ENCODE measurements at places on chromosomes 7 and 10.

GRCh38 chr7:42192066-42192465 is 44.9 kb downstream of the GLI3 start:
- DNase-seq: no peak

DNA sequence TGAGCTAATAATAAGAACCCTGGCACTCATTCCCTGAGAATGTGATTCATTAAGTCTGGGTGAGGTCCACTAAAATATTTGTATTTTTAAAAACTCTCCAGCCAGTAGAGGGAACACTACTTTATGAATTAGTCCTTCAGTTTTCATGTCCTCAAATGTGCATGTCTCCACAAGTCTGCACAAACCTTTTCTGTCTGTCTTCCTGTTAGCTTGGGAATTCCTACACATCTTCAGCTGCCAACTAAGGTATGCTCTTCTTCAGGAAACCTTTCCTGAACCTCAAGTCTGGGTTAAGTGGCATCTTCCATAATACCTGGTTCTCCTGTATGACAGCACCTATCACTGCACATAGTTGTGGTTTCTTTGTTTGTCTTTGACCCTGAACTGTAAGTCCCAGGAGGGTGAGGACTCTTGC is 119.6 kb upstream of the MKX start:
- no peak for DNase-seq

- DNase-seq: no peak
These were observed 36.1 kb downstream of the PPP1R3C start for GRCh38 chr10:91596825-91597196.

DNA sequence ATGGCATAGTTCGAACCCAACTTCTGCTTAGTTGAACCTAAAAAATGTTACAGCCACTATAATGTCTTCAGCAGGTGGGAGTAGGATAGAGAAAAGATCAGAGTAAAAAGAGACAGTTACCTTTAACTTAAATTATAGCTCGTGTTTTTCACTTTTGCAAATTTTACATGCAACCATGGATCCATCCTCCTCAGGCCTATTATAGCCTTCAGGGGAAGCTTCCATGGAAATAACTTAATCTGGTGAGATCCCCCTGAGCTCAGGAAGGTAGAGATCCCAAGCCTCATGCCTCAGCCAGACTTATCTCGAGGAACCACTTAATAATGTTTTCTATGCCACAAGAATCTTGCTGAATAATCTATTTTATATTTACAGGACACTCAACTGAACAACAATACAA is 159.4 kb upstream of the FAM3C start:
- DNase-seq: no peak

GRCh38 chr10:4151466-4151865 is 366.5 kb upstream of the KLF6 start:
- no peak for DNase-seq

- no peak for DNase-seq
These were observed 177.1 kb upstream of the SVIL start for GRCh38 chr10:29811751-29812427.

GRCh38 chr7:17985473-17986239 is 42.0 kb downstream of the PRPS1L1 start:
- DNase-seq: no peak

DNA sequence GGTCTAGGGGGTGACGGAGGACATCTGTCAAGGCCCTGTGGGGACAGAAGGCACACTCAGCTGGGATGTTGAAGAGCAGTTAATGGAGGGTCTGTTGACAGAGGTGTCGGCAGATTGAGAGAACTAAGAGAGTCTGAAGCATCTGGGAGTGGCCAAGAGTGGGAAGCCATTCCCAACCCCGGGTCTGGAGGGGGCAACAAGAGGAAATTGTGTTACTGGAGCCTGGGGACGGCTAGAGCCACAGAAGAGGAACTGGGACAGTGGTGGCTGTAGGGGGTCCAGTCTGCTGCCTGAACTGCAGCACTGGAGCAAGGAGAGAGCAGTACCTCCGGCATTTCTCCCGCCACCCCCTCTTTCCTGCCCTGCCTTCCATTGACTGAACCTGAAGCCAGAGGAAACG is 136.6 kb downstream of the CHN2 start:
- no peak for DNase-seq
